ENCODE measurements at places on chromosomes 1 and 21. TPM values are rescaled to one million over a fixed set of nuclear protein-coding genes. Genes with fewer than 3 reads are reported as not detected.

DNA sequence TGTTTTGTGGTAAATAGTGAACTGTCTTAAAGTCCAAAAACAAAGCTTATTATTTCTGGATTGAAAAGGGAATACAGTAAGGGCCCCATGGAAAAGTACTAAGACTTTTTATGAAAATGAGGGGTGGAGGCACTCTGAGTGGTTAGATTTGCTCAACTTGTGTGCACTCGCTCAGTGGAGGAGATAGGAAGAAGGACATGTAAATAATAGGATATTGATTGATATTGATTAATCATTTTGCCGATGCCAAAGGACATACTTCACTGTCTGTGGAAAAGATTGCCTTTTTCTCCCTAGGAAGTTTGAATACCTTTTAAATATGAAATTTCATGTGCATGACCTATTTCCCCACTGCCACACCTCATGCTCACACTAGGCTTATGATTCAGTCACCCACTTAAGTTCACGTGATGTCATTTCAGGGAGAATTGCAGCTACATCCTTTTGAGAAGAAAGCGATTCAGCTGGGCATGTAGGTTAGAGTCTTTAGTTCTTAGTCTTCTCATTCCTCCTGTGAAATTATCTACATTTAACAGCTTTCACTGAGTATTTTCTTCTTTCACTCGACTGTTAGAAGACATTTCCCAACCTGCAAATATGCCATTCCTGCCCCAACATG lies 5.0 kb downstream of the MTR start:
- no peak for DNase-seq

DNA sequence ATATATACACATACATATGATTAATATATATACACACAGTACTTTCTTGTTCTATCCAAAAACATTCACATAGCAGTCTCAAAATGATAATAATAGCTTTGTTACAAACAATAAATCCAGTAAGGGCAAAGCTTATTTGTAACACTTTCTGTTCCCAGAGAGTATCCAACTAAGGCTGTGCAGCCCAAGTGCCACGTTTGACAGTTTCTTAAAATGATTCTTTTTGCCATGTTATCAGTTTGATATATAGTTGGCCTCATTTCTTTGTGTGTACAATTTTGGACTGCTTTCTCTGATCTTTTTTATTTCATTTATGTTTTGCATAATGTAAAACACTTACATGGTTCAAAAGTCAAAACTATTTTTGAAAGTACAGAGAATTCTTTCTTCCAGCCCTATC lies 11.8 kb downstream of the KCNE1 start:
- no peak for DNase-seq

DNA sequence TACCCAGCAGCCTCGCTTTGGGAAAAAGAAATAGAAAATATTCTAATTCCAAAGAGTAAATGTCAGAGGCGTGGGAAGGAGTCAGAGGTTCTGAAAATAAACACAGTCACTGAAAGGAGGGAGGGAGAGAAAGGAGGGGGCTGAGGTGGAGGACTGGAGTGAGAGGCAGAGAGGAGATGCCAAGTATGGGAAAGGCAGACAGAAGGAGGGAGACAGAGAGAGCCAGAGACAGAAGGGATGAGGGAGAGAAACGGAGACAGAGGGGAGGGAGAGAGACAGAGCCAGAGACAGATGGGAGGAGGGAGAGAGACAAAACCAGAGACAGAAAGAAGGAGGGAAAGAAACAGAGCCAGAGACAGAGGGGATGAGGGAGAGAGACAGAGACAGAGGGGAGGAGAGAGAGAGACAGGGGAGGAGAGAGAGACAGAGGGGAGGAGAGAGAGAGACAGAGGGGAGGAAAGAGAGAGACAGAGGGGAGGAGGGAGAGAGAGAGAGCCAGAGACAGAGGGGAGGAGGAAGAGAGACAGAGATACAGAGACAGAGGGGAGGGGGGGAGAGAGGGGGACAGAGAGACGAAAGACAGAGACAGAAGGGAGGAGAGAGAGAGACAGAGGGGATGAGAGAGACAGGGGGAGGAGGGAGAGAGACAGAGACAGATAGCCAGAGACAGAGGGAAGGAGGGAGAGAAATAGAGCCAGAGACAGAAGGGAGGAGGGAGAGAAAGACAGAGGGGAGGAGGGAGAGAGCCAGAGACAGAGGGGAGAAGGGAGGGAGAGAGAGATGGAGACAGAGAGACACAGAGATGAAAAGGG lies 525.5 kb downstream of the MATN1 start:
- DNase-seq, result no peak

Gene C1QB
- total RNA-seq, result 4.8 TPM

Gene ARMH1
- 2.8 TPM for total RNA-seq

DNA sequence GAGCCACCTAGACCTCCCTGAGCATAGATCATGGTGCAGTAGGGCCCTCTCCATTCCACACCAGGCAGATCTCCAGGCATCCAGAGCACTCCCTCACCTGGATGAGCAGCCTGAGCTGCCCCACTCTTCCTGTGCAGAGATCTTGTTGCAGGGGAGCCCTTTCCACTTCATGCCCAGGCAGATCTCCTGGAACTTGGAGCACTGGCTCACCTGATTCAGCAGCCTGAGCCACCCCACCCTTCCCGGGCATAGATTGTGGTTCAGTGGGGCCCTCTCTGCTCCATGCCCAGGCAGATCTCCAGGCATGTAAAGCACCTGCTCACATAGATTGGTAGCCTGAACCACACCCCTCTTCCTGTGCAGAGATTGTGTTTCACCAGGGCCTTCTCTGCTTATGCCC lies 78.0 kb downstream of the SEC16B start:
- no peak for DNase-seq

Gene DAB1
- total RNA-seq, result 45.4 TPM

DNA sequence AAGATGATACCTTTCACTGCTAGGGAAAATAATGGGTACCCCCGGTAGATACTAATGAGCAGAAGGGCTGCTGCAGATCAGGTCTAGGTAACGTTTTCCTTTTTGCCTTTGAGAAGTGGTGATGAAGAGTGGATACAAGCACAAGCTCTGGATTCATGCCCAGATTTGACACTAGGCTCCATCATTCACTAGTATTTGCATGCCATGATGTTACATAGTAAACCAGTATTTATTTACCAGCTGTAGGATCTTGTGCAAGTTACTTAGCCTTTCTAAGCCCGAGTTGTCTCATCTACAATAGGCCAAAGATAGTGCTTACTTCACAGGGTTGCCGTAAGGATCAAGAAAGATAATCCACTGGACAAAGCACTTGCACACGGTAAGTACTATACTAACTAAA lies 14.2 kb downstream of the PTPN14 start:
- DNase-seq, result no peak

Gene WNT4
- total RNA-seq, result 5.6 TPM

DNA sequence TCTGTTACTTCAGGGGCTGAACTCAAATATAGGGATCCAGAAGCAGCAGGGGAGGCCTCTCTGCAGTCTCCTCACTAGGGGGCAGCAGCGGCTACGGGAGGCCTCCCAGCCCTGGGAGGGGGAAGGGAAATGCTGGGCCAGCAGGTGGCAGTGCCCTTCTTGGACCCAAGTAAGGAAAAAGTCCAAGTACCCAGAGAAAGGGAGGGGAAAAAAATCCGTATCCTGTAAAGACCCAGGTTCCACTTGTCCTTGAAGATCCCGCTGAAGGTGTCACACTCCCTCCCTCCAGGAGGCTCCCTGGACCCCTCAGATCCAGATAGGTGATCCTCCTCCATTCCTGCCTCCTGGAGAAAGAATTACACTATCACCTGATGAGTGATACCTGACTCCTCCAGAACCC lies 14.1 kb upstream of the NUAK2 start:
- DNase-seq, result peak; percentile 75

DNA sequence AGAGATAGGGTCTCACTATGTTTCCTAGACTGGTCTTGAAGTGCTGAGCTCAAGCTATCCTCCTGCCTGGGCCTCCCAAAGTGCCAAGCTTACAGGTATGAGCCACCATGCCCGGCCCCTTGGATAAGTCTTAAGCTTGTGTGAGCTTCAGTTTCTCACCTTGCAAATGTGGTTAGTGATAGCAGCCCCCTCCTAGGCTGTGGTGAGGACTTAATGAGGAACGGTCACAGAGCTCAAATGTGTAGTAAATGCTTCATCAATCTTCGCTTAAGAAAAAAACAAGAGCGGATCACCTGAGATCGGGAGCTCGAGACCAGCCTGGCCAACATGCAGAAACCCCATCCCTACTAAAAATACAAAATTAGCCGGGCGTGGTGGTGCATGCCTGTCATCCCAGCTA lies 3.0 kb downstream of the CNR2 start:
- DNase-seq, result no peak

GRCh38 chr1:33010932-33011731 lies 25.6 kb downstream of the AK2 start:
- DNase-seq, result peak; percentile 35

Gene ERG
- total RNA-seq, result 1.2 TPM

GRCh38 chr1:56644064-56644918 lies 823 bp upstream of the PRKAA2 start:
- DNase-seq, result no peak

Gene TIE1
- 7.0 TPM for total RNA-seq

GRCh38 chr1:76390456-76390855 lies 315.9 kb downstream of the ST6GALNAC3 start:
- peak; percentile 52 for DNase-seq

DNA sequence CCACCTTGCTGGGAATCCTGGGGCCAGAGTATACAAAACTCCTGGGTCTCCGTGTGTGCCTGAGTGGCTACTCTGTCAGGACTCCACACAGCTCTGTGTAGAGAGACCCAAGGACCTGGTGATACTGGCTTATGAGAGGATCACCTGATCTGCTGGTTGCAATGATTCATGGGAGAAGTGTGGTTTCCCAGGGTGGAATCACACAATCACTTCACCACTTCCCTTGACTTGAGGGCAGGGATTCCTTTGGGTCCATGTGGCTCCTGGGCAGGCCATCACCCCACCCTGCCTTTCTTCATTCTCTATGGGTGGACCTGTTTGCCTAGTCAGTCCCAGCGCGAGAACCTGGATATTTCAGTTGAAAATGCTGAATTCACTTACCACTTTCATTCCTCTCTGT lies 13.3 kb downstream of the PRSS38 start:
- DNase-seq, result no peak

Gene CDK18
- 0.16 TPM for total RNA-seq

GRCh38 chr1:113686891-113687618 lies 72.2 kb downstream of the PHTF1 start:
- DNase-seq, result no peak

Gene SPRR5
- total RNA-seq, result not detected

DNA sequence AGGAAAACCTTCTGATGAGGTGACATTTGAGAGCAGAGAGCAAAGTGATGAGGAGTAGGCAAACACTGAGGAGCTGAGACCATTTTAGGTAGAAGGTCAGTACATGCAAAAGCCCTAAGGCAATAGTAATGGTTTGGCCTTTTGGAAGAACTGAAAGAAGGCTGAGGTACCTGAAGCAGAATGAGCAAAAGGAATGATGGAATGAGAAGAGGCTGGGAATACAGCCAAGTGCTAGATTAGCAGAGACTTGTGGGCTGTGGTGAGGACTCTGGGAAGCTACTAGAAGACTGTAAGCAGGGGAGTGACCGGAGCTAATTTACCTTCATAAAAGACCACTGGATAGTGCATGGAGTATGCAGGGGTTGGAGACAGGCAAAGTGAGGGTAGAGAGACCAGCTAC lies 77.9 kb downstream of the GFI1 start:
- DNase-seq, result no peak

Gene HSD11B1
- total RNA-seq, result not detected

Gene SCP2
- total RNA-seq, result 72.7 TPM

- DNase-seq, result no peak
Measured at GRCh38 chr1:40187399-40187798, 26.2 kb downstream of the RLF start.

DNA sequence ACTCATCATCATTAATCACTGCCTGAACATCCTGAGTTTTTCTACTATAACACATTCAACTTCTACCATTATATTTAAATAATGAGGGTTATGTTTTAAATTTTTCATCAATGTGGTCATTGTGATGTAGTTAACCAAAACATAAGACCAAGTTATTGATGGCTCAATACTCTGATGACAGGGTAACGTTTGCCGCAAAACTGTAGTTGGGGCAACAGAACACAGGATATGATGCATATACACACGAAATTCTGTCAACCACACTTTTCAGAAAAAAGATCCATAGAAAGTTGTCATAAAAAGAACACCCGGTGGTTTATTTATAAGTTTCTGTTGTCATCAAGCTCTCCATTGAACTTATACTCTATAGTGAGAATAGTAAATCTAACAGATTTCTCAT lies 121.7 kb upstream of the COL11A1 start:
- no peak for DNase-seq

DNA sequence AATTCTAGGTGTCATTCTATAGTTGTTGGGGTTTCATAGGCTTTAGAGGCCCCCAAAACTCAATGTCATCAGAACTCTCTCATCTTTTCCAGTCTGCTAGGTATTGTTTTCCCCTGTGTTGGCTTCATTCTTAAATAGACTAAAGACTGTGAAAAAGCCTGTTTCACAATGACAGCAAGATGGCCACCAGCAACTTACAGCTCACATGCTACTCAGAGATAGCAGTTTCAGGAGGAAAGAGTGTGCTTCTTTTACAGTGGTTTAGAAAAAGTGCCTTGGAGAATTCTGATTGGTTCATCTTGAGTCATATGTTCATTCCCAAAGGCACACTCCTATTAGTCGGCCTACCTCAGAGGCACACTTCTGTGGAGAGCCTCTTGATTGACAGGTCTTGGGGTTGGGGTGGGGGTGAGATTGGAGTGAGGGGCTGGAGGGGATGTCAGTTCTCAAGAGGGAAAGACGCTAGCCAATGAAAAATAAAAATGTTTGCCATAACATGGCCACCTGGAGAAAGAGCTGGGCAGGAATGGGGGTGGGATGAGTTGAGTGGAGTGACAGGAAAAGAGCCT lies 8.5 kb downstream of the IL23R start:
- DNase-seq, result no peak

Gene MRPS14
- 51.0 TPM for total RNA-seq

Gene INSRR
- 0.31 TPM for total RNA-seq

DNA sequence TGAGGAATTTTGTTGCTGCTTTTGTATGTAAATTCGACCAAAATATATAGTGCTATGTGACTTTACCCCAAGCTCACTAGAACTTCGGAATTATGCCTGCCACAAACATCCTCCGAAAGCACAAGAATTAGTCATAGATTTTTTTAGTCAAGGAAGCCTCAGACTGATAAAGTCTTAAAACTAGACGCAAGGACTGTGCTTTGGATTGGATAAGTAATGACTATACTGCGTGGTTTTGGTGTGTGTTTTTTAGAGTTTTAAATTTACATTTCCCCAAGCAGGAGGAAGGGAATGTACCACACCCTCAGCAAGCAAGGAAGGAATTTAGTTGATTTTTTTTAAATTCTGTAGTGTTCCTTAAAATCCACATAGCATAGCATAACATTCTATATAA lies 10.3 kb downstream of the WLS start:
- DNase-seq, result no peak

DNA sequence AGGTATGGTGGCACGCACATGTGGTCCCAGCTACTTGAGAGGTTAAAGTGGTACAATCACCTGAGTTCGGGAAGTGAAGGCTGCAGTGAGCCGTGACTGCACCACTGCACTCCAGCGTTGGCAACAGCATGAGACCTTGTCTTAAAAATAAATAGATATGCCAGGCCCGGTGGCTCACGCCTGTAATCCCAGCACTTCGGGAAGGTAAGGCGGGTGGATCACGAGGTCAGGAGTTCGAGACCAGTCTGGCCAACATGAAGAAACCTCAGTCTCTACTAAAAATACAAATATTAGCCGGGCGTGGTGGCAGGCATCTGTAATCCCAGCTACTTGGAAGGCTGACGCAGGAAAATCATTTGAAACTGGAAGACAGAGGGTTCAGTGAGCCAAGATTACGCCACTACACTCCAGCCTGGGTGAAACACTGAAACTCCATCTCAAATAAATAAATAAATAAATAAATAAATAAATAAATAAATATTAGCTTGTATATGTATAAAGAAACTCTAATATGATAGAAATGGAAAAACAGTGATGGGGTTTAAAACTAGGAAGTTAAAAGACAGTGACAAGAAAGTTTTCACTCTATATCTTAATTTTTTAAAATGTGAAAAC lies 18.8 kb downstream of the GATAD2B start:
- no peak for DNase-seq
